ENCODE measurements at places on chromosomes 4 and X.

GRCh38 chrX:119758731-119759247 is 401 bp downstream of the SOWAHD start:
- no peak for DNase-seq

- DNase-seq: no peak
These were observed 617.1 kb upstream of the INTU start for GRCh38 chr4:127015667-127016117.

DNA sequence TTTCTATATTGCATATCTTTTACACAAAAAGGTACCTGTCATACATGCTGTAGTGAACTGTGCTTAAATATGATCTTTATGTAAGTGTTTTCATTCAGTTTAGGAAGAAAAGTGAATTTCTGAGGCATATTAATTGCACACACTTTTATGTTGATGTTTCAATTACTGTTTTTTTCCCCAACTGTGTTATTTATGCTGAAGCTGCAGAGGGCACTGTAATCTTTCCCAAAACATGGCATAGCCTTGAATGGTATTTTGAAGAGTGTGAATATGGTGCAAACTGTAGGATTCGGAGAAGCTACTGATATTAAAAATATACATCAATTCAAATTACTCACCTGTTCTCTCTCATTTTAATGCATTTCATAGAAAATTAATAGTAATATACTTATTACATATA is 6.0 kb upstream of the CENPE start:
- no peak for DNase-seq

DNA sequence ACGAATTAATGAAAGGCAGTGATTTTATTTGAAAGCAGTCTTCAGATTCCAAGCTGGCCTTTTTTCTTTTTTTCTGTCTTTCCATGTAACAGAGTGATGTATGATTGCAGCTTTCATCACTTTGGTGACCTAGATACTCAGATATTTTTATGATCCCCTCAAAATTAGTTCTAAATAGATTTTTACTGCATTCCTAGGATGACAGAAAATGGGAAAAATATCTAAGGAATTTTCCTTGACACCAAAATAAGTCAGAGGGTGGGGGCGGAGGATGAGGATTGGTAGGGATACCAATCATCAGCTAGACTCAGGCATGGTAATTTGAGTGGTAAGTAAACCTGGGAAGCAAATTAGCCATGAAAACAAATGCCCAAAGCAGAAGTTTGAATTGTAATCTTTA is 11.9 kb upstream of the HMGB2 start:
- peak; percentile 89 for DNase-seq

DNA sequence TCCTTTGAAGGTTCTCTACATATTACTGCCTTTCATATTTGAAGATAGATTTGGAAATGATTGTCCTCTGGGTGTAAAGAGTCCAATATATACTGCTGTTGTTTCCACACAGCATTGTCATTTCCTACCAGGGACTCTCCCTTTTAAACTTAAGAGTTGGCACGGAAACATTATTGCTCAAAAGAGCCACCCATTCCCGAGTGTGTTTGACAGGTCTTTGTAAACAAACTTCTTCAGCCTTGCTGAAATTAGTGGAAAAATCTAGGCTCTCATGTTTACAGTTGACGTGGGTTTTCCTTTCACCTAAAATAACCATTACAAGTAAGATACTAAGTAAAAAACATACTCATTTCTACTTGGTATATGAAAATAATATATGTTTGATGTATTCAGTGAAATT is 111.4 kb upstream of the LIMCH1 start:
- no peak for DNase-seq

DNA sequence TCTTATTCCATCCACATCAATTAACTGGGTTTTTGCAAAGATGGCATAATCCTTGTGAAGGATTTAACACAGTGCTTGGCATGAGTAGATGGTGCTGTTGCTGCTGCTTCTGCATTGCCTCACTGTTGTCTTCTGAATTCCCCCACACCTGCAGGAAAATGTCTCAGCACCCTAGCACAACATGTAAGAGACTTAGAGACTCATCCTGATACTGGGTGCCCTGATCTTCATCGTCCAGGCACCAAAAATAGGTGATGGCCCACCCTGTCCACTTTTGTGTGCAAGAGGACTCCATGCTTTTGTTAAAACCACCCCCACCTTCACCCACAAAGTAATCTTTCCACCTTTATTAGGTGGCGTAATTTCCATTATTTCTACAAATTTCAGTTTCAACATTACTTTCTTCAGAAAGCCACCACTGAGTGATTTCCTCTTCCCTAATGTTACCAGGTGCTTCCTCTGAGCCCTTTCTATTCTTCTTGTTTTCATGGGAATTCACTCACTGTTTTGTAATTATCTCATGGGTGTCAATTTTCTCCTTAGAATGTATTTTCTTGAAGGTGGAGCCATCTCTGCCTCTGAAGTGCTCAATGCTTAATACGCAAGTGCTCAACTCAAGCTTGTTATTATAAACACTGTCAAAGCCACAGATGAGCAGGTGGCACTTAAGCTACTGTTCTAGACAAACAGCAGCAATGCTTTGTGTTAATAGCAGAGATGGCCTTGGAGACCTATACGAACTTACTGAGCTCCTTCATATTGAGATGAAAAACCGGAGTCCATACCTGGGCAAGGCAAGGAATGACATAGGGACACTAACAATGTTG is 89.5 kb downstream of the HS3ST1 start:
- DNase-seq: no peak

DNA sequence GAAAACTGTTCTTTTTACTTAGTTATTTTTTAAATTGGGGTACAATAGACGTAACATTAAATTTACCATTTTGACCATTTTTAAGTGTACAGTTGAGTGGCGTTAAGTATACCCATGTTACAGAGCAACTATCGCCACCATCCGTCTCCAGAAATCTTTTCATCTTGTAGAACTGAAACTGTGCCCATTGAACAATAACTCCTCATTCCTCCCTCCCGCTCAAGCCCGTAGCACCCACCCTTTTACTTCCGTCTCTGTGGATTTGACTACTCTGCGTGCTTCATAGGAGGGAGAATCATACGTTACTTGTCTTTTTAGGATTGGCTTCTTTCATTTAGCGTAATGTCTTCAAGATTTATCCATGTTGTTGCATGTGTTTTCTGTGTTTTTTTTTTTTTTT is 55.3 kb downstream of the TMEM131L start:
- DNase-seq: no peak

All from fibroblast of upper back skin (primary cell).